ENCODE measurements at places on chromosomes 1 and 21.

DNA sequence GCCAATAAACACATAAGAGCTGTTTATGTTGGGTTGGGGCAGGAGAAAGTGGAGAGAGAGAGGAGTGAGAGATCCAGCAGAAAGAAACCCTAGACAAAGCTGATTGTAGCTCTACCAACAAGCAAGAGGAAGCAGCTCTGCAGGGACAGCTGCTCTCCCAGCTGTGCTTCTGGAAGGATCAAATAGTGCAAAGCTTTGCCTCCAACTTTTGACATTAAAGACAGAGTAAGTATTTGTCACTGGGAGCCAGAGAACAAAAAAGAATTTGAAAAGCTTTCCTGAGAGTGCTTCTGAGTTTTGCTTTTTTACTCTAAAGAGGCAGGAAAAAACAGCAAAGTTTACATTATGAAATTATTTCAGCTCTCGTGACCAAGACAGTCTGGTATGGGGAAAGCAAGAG, 28.5 kb upstream of the C1orf198 start:
- peak; percentile 35 for DNase-seq

GRCh38 chr1:160402001-160402795, 1.8 kb downstream of the VANGL2 start:
- no peak for DNase-seq

- no peak for DNase-seq
These were observed 4.1 kb downstream of the PNRC2 start for GRCh38 chr1:23963617-23964234.

DNA sequence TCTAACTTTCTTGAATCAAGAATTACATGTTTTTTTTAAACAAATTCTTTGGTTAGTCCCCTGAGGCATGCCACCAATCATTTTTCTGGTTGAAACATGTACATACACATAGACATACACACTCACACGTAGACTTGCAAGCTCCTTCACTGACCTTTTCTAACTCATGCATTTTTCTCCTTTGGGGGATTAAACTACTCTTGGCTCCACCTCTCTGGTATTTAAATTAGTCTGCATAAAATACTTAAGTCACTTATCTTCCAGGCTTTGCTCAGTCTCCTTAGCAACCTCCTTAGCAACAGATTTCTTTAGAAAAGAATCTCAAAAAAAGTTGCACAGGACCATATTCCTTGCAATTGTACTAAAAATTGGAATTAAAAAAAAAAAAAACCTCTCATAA, 440.9 kb upstream of the LRRC7 start:
- peak; percentile 33 for DNase-seq

DNA sequence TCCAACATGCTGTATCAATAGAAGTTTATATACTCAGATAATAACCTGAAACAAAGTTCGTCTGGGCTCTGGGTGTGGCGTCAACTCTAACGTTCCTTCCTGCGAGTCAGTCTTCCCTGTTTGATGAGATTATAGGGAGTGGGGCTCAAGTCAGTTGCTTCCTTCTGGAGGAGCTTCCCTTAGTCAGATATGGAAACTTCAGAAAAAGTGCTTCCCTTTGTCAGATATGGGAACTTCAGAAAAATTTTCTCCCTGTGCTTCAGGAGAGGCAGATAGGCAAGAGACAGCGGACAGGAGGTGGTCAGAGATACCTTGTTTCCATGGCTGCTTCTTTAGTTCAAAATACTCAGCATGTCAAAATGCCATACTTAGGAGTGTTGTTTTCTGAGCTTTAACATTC, 51.1 kb upstream of the PRDX6 start:
- no peak for DNase-seq

DNA sequence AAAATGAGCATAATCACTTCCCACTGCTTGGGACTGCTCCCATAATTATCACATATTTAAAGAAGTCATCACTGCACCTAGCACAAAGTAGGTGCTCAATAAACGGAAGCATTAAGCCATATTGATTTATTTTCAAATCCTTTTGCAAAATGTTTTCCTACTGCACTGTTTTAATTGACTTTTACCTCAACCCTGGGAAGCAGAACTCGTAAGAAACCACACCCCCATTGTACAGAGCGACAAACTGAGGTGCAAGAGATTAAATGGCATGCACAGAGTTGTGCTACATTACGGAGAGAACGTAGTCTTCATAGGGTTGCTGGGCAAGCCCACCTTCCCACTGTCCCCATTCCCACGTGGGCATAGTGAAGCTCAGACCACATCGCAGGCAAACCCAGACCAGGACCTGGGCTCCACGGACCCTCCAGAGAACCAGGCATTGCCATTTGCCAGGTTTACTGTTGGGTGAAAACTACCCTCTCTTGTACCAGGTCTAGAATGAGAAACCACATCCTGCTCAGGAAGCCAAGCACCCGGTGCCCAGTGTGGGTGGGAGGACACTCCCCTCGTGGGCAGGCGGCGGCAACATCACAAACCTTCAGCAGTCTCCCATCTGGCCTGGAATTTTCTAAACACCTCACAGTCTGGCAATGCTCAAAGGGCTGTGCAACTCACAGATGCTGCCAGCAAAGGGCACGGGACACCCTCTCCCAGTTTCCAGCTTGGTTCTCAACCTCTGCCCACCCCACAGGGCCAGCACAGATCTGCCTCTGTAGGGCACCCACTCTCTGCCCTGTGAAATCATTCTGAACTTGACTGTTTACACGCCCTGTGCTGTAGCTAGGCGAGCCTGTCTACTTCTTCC, 8.2 kb downstream of the IFFO2 start:
- DNase-seq, result no peak

DNA sequence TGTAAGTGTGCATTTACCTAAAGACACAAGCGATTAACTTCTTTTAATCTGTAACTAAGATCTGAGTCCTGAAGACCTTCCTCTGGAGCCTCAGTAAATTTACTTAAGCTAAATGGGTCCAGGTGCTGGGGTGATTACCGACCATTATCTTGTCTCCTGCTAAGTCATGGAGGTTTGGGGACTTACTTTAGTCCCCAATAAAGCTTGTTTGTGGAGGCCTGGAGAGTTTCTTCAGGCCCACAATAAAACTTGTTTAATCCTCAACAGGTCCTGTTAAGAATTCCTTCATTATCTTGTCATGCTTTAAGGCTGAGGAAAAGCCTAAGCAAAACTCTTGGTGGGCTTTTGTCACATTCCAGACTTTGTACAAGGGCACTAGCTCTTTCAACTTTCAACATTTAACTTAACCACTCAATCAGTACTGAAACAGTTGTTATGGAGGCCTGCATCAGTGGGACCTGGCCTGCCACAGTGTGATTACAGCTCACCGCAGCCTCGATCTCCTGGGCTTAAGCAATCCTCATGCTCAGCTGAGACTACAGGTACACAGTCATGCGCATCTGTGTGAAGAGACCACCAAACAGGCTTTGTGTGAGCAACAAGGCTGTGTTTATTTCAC, 84.0 kb downstream of the FMO4 start:
- DNase-seq, result no peak

GRCh38 chr1:28860332-28861073, 48.5 kb downstream of the OPRD1 start:
- no peak for DNase-seq

DNA sequence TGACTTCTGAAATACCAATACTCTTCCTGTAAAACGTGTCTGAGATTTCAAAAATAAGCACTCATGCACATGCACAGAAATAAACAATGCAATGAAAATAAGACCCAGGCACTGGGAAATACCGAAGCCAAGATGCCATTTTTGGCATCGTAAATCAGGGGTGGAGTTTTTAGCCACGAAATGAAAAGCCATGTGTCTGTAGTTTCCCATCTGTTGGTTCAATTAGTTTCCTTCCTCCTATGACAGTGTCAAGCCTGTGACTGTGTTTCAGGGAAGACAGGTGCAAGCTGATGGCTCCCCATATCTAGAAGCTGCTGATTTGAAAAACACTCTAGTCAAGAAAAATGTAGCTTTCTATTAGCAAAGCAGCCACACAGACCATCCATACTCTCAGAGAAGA, 480.4 kb upstream of the CAMK1G start:
- peak; percentile 8 for DNase-seq

GRCh38 chr21:16678429-16679160, 834.2 kb upstream of the CXADR start:
- DNase-seq, result peak; percentile 30

GRCh38 chr21:15560383-15561056, 169.3 kb upstream of the USP25 start:
- DNase-seq, result no peak

GRCh38 chr1:30966690-30967369, 58.3 kb upstream of the SDC3 start:
- DNase-seq, result no peak

DNA sequence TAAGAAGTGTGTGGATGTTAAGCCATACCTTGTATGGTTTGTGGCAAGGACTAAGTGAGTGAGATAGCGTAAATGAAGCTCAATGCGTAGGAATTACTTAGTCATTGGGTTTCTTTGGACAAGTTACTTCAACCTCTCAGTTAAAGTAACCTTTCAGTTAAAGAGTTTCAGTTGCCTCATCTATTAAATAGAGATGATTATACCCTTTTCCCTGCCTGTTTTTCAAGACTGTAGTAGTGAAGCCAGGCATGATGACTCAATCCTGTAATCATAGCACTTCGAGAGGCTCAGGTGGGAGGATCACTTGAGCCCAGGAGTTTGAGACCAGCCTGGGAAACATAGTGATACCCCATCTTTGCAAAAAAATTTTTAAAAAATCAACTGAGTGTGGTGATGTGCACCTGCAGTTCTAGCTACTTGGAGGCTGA, 6.3 kb downstream of the ZMPSTE24 start:
- DNase-seq, result no peak

GRCh38 chr21:14675774-14676530, 129.8 kb upstream of the SAMSN1 start:
- DNase-seq, result peak; percentile 11

GRCh38 chr1:7557301-7557891, 213.7 kb upstream of the VAMP3 start:
- peak; percentile 40 for DNase-seq

GRCh38 chr1:32151319-32151787, 28.1 kb upstream of the TXLNA start:
- DNase-seq, result peak; percentile 50

DNA sequence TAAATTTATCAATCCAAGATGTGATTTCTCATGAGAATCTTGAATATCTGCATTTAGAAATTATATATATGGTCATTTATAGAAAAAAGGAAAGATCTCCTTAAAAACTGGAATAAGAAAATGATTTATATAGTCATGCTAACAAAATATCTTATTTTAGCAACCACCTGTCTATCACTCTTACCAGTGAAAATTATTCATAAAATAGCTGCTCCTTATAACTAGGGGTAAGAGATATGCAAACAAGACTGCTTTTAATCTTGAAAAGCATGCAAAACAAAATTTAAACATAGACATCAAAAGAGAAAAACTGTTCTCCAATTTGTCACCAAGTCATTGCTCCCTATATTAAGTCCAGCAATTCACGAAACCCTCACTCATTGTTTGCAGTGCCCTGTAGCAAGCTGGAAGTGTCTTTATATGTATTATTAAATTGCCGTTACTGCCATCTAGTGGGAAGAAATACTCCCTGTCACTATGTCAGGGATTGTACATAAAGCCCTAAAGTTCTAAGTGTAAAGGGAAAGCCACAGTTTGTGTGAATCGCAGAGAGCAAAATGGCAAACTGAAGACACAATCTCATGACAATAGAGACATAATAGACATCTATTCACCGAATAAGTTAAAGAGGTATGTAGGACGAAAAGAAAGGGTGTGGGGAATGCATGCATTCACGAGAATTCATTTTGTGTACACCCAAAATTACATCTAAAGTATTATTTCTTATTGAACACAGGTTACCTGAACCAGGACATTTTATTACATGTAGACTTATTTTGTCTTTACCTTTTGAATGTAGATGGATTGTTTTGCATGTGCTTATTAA, 600.5 kb downstream of the USP25 start:
- peak; percentile 82 for DNase-seq

DNA sequence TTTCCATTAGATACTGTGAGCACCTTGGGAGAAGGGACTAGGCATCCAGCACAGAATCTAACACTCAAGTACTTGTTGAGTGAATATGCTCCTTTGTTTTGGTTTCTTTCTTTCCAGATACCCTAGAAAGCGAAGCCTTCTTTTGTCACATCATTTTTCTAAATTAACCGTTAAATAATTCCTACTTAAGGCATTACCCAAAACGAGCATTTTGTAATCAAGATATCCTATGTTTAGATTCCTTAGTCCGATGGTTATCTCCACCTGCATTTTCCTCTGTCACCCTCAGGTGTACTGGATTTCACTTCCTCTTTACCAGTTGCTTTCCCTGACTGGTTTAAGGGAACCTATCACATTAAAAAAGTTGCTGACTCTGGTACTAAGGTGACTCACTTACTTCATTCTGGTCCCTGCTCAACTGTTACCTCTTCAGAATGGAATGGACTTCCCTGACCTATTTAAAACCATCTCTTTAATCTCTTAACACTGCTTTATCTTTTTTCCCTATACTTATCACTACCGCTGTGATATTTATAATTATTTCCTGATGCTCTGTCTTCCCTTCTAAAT, 3.2 kb downstream of the B3GALNT2 start:
- no peak for DNase-seq

DNA sequence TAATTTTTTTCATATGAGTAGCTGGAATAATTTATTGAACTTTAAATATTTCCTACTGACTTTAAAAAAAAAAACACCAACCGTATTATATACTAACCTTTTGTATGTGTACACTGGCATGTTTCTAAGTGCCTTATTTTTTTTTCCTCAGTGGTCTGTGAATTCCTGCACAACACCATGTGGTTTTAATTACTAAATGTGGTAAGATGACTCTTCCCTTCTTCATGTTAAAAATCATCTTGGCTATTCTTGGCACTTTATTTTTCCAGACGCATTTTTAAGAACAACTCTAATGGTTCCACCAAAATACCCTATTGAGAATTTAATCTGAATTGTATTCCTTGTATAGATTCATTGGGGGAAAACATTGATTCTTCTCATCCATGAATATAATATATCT, 28.4 kb downstream of the PPP2R5A start:
- no peak for DNase-seq

GRCh38 chr1:27406362-27406680, 13.9 kb downstream of the GPR3 start:
- no peak for DNase-seq

DNA sequence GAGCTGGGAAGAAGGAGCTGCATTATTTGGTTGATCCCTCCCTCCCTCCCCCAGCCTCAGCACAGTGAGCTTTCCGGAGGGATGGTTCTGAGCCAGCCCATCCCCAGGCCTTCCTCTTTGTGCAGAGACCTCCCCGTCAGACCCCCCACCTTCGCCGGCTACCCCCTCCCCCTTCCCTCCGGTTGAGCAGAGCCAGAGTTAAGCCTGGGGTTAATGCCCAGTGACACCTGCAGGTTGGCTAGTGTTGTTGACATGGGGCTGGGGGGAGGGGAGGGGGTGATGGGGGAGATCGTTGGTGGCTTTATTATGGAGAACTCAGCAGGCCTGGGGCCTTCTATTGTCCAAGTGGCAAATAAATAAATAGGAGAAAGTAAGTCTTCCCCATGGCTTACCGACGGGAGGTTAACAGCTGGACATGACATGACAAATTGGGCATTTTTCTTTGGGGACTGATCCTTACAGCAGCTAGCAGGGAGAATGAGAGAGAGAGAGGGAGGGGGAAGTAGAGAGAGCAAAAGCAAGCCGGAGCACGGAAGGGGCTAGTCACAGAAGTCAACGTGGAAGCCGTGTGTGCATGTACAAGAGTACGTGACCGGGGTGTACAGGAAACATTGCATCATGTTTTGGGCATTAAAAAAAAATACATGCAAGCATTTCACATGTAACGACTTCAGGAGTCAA, 131.1 kb downstream of the TMEM53 start:
- DNase-seq, result no peak
